ENCODE measurements at places on chromosomes 7 and 10.

DNA sequence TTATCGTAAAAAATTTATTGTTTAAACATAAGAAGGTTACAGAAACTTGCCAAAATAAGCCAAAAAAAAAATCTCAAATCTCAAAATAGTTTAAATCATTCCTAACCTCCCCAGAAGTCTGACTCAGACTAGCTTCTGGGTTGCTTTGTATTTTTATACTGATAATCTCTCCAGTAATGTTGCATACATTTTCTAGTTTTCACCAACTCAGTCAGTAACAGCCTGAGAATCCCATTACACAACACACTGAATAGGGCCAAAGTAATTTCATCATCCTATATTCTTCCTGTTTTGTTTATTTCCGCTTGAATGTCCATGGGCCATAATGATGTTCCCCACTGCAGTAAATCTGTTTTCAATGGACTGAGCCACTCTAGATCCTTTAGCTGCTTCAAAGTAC lies 478.5 kb downstream of the GPAM start:
- no peak for DNase-seq

DNA sequence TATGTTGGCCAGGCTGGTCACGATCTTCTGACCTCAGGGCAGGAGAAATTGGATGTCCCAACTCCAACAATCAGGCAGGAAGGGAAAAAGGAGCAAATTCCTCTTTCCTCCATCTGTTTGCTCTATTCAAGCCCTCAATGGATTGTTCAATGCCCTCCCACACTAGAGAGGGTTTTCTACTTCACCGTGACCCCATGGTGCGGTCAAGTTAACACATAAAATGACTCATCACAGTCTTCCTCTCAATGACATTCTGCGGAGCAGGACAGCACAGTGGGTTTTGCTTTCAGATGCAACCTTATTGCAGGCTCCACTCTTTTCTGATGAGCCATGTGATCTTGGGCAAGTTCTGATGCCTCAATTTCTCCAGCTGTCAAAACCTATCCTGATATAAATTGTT lies 364.9 kb downstream of the ANKRD30A start:
- DNase-seq: no peak

DNA sequence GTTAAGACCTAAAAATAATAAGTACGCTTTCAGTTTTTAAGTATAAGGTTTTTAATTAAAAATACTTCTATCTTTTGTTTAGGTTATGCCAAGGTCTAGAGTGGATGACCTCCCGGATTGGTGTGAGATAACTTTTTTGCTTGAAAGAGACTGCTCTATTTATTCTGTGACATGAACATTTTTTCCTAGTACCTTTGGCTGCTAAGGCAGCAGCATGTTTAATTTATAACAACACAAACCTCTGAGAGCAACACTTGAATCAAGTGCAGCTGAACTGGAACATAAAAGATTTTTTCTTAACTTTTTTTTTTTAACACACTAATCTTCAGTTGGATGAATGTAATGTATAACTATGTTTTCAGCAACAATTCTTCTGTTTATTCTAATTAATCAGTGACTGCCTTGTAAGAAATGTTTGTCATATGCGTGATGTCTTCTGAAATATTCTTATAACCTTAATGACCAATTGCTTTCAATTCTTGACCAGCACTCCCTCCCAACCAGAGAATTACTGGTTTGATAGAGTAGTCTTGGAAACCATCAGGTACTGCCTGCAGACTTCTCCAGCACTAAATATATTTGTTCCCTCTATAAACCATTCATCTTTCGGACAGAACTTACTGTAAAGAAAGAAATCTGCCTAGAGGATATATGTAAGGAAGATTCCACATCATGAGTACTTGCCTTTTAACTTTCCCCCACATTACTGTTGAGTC lies 16.0 kb downstream of the ARL5B start:
- no peak for DNase-seq

DNA sequence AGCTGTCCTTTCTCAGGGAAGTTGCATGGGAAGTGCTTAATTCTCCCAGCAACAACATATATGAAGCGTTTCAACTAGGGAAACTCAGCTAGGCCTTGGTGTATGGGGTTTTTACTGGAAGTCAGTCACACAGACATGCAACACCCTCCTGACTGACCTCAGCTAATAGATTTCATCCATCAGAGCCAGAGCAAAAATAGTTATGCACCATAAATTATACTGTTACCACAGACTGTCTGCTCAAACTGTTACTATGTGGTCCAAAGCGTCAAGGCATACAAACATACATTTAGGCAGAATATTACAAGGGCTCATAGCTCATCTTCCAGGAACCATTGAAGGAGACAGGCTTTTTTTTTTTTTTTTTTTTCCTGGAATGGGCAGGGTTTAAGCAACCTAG lies 417.9 kb downstream of the ANKRD7 start:
- DNase-seq: no peak

GRCh38 chr10:30447125-30447799 lies 13.3 kb downstream of the MAP3K8 start:
- no peak for DNase-seq

- no peak for DNase-seq
These were observed 897 bp upstream of the RAMP3 start for GRCh38 chr7:45156516-45157272.

DNA sequence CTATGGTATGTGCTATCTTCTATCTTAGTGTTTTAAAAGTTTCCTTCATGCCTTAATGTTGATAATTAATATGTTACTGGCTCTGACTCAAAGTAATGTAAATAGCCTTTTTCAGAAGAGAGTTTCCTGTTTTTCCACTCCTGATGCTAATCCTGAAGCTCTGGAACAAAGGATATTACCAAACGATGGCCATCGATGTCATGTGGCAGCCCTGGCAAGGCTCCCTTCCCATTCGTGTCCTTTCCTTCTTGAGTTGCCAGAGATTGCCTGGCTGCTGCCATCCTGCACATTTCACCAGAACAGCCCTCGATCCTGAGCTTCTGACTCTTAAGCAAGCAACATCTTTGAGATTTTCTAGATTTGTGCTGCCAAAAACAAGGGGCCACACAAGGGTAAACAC lies 46.0 kb downstream of the RNF133 start:
- DNase-seq: no peak

DNA sequence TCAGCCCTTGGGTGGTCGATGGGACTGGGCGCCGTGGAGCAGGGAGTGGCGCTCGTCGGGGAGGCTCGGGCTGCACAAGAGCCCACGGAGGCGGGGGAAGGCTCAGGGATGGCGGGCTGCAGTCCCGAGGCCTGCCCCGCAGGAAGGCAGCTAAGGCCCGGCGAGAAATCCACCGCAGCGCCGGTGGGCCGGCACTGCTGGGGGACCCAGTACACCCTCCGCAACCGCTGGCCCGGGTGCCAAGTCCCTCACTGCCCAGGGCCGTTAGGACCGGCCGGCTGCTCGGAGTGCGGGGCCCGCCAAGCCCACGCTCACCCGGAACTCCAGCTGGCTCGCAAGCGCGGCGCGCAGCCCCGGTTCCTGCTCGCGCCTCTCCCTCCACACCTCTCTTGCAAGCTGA lies 138.4 kb downstream of the BAMBI start:
- no peak for DNase-seq

DNA sequence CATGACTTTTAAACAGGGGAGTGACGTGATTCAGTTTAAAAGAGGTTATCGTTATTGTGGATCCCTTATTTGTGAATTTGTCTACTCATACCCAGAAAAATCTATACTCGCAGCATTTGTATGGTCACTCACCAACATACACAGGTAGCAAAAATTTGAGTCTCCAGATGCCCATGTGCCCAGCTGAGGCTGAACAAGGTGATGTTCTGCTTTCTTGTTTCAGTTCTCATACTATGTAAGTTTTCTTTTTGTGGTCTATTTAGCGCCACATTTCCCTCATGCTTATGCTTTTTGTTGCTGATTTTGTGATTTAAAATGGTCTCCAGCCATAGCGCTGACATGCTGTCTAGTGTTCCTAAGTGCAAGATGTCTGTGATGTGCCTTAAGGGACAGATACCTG lies 312.9 kb upstream of the SEMA3A start:
- no peak for DNase-seq

Measured in retinal pigment epithelial cell (primary cell).